ENCODE measurements at places on chromosomes 1 and 21.
A peak's percentile ranks its signal among the peaks of the same experiment; 100 is the strongest.

GRCh38 chr1:171762143-171762563 is 19.3 kb upstream of the METTL13 start:
- no peak overlapping the region for H3K4me3 ChIP-seq
- H3K27me3 ChIP-seq: peaks cover 19% of the 10 kb centered on the region
- DNase-seq: no peak
- no peaks in the 10 kb centered on the region for H3K4me1 ChIP-seq

DNA sequence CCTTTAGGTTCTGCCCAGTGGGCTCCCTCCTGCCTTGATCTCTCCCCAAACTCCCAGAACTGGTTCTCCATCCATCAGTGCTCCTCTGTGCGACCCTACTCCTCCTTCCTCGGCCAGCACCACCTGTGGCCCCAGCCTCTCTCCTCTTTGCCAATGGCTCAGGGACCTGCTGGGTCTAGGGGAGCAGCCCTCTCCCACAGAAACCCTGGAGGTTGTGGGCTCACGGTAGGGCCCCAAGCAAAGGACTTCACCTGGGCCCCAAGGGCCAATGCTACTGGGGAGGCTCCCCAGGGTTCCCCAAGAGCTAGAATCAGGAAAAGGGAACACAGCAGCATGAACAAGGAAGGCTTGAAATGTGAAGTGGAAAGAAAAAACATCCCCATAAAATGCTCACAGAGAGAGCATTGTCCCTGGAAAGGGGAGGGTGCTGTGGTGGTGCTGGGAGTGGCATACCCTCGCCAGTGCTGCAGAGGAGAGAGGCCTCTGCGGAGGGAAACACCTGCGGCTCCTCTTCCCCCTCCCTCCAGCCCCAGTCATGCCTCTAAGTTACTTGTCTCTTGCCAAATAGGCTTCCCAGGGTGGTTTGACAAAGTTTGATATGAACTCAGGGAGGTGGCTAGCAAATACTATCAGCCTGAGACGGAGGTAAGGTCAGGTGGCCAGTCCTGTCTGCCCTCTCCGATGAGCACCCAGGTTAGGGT is 2.5 kb downstream of the TMEM63A start:
- DNase-seq: no peak
- H3K27ac ChIP-seq: peak overlapping the region; percentile 44
- H3K27me3 ChIP-seq: no peaks in the 10 kb centered on the region
- no peaks in the 10 kb centered on the region for H3K36me3 ChIP-seq
- H3K4me1 ChIP-seq: peaks cover 56% of the 10 kb centered on the region

DNA sequence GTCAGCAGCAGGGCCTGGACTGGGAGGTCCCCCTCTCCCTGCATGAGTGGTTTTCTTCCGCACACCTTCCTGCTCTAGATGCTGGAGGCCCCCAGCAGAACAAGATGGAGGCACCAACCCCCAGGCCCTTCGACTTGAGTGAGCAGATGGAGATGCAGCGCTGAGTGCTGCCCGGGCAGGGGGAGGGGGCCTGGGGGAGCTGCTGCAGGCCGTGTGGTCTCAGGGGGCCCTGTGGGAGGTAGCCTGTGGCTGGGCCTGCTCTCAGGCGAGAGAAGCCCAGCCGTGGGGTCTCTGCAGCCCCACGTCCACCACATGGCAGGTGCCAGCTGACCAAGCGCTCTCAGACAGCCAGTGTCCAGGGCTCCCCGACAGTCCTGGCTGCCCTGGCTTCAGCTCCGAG is 1.2 kb upstream of the FAAP20 start:
- H3K4me1 ChIP-seq: peaks cover 38% of the 10 kb centered on the region
- DNase-seq: no peak
- no peaks in the 10 kb centered on the region for H3K27me3 ChIP-seq
- peak overlapping the region; percentile 54 for H3K27ac ChIP-seq
- no peaks in the 10 kb centered on the region for H3K36me3 ChIP-seq

DNA sequence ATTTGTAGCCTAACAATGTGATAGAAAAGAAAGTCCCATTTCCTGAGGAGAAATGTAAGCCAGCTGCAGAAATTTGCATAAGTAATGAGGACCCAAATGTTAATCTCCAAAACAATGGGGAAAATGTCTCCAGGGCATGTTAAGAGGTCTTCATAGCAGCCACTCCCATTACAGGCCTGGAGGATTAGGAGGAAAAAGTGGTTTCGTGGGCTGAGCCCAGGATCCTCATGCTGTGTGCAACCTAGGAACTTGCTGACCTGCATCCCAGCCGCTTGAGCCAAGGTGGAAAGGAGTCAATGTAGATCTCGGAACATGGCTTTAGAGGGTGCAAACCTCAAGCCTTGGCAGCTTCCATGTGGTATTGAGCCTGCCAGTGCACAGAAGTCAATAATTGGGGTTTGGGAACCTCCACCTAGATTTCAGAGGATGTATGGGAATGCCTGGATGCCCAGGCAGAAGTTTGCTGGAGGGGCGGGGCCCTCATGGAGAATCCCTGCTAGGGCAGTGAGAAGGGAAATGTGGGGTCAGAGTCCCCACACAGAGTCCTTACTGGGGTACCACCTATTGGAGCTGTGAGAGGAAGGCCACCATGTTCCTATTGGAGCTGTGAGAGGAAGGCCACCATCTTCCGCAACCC is 14.2 kb upstream of the F13B start:
- H3K27me3 ChIP-seq: no peaks in the 10 kb centered on the region
- H3K36me3 ChIP-seq: peaks cover 9% of the 10 kb centered on the region
- no peak overlapping the region for H3K4me3 ChIP-seq
- no peak overlapping the region for H3K27ac ChIP-seq
- DNase-seq: no peak

DNA sequence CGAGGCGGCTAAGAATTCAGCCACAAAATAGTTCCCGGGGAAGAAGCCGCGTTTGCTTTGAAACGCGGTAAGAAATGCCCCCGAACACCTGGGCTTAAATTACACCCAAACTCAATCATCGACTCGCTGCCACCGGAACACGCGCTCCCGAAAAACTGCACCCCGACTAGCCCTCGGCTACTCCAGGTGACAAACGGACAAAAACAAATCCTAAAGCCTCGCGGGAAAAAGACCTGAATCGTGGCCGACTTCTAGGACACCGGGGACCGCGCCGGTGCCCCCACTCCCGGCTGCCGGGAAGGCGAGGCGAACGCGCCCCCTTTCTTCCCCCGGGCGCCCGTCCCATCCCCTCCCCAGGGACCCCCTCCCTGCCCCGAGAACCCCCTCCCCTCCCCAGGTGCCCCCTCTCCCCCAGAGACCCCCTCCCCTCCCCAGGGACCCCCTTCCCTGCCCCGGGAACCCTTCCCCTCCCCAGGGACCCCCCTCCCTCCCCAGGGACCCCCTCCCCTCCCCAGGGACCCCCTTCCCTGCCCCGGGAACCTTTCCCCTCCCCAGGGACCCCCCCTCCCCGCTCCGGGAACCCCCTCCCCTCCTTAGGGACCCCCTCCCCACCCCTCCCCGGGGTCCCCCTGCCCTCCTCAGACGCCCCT is 628 bp downstream of the C1orf159 start:
- peaks cover 17% of the 10 kb centered on the region for H3K36me3 ChIP-seq
- H3K27ac ChIP-seq: no peak overlapping the region
- peak overlapping the region; percentile 90 for H3K4me3 ChIP-seq
- no peak for DNase-seq
- H3K27me3 ChIP-seq: peaks cover 8% of the 10 kb centered on the region

DNA sequence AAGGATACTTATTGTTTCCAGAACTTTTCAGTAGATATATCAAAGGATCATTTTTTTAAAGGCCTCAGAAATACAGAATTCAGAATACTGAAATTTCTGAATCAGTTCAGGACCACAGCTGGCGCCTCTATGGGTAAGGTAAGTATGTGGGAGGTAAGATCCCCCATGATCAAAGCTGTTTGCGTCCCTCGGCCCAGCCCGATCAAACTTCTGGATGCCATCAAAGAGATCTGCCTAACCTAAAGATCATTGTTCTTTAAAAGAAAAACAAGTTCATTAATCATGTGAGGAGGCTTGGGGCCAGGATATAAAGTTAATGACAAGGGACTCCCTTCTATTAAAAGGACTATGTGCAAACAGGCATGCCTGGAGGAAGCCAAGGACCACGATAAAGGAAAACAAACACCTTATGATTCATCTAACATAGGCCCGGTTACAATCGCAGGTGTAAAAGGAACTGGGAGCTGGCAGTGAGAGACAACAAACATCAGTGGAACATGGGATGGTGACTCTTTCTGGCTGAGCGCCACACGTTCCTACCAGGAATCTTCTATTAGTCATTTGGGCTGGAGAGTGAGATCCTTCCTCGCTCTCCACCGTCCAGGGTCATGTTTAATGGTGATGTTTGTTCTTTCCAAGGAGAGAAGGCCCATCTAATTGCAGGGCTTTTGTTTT is 2.8 kb upstream of the BACE2 start:
- peaks cover 59% of the 10 kb centered on the region for H3K27me3 ChIP-seq
- peak overlapping the region; percentile 80 for H3K4me3 ChIP-seq
- H3K36me3 ChIP-seq: no peaks in the 10 kb centered on the region
- H3K27ac ChIP-seq: peak overlapping the region; percentile 51

GRCh38 chr1:220892997-220893700 is 13.9 kb downstream of the HLX start:
- H3K27ac ChIP-seq: peak overlapping the region; percentile 38
- peaks cover 35% of the 10 kb centered on the region for H3K4me1 ChIP-seq
- peaks cover 6% of the 10 kb centered on the region for H3K36me3 ChIP-seq
- H3K4me3 ChIP-seq: peak overlapping the region; percentile 91
- no peak for DNase-seq

DNA sequence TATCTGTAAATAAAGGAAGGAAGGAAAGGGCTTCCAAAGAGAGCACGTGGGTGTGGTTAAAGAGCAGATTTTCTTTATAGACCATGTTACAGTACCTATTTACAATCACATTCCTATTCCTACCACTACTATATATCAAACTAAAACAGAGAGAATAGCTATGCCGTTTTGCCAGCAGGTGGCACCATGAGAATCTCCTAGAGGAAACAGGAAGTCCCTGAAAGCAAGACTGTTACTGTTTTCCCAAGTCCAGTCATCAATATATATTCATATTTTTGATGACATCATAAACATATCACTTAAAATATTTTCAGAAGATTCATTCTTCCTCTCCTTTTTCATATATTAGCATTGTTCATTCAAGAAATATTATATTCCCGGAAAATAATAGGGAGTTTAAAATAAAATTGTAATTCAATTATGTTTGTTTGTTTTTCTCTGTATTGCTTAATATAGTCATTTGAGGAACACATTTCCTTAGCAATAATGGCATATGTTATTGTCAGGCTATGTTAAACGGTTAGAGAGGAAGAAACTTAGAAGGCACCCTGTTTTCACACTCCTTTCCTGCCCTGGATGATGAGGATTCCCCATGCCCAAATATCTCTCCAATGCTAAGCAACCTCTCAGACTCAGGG is 6.6 kb downstream of the CCDC190 start:
- H3K4me1 ChIP-seq: no peaks in the 10 kb centered on the region
- no peaks in the 10 kb centered on the region for H3K36me3 ChIP-seq
- H3K4me3 ChIP-seq: no peak overlapping the region
- peak; percentile 17 for DNase-seq
- H3K27ac ChIP-seq: no peak overlapping the region
- no peaks in the 10 kb centered on the region for H3K27me3 ChIP-seq

DNA sequence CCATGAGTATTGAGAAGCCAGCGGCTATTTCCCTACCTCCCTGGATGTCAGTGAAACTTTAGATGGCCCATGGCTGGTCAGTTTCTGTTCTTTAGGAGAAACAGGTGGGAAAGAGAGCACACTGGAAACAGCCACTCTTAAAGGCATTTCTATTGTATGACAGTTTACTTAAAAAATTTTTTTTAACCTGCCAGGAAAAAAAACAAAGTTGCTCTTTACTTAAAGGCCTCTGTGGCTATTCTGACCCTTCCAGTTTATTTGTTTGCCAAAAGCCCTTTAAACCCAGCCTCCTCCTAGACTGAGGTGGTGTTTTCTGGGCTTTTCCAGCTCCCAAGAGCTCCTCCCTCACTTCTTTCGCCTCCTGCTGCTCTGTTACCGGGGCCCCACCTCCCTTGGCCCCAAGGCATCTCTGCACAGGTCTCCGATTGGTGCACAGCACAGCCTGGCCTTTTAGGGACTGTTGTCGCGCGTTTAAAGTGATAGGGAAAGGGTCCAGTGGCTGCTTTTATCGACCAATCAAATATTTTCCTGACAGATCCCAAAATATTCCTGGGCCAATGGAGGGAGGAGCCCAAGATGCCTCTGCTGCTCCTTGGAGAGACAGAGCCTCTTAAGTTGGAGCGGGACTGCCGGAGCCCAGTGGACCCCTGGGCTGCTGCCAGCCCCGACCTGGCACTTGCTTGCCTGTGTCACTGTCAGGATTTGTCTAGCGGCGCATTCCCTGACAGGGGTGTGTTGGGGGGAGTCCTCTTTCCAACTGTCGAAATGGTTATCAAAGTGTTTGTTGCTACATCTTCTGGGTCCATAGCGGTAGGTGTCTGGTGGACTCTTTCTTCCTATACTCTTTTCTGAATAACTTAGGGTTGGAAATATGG is at the start of gene SH3BGR:
SH3BGR (plus strand) TSS at position 639 of the 875 bp plus-strand sequence; CDS start at position 766, 127 bp downstream.
- H3K27me3 ChIP-seq: no peaks in the 10 kb centered on the region
- no peak for DNase-seq
- H3K4me1 ChIP-seq: no peaks in the 10 kb centered on the region
- no peak within 1 kb of the TSS for H3K27ac ChIP-seq

DNA sequence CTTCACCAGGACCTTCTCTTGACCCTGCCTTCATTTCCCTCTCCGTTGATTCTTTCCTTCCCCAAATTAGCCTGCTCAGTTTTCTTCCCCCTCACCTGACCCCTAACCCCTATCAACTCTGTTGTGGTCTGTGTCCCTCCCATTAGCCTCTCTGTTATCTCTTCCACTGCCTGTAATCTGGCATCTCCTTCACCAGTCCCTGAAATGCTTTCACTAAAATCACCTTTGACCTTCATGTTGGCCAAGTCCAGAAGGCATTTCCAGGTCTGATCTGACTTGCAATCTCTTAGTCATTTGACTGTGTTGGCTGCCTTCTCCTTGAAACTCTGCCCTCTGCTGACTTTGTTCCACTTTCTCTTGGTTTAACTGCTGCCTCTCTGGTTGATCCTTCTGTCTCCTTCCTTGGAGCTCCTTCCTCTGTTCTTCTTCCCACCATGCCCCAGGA is 28.2 kb downstream of the ATP8B2 start:
- DNase-seq: peak; percentile 7
- peak overlapping the region; percentile 65 for H3K4me3 ChIP-seq
- H3K27ac ChIP-seq: no peak overlapping the region

GRCh38 chr1:91764471-91765115 is 121.4 kb downstream of the TGFBR3 start:
- no peak overlapping the region for H3K27ac ChIP-seq
- no peaks in the 10 kb centered on the region for H3K4me1 ChIP-seq

DNA sequence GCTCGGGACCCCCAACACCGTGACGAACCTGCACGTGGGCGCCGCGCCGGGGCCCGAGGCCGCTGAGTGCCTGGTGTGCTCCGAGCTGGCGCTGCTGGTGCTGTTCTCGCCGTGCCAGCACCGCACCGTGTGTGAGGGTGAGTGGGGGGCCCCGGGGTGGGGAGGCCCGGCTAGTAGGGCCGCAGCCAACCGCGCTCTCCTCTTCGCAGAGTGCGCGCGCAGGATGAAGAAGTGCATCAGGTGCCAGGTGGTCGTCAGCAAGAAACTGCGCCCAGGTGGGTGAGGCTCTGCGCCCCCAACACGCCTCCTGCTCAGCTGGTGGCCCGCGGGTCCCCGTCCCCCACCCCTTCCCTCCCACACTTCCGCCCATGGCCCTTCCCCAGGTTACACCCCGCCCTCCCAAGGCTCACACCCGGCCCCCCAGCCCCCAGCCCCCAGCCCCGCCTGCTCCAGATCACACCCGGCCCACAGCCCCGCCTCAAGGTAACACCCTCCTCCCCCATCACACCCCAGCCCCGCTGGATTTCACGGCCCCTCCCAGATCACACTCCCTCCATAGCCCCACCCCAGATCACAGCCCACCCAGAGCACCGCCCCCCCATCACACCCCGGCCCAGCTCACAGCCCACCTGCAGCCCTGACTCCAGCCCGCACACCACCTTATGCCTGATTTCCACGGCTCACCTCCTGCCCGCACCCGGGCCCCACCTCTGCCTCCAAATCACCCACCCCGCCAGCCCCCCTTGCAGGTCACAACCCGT is 2.4 kb upstream of the MMP23B start:
- peaks cover 5% of the 10 kb centered on the region for H3K27me3 ChIP-seq
- peak overlapping the region; percentile 94 for H3K27ac ChIP-seq
- peak overlapping the region; percentile 80 for H3K4me3 ChIP-seq
- H3K4me1 ChIP-seq: peaks cover 7% of the 10 kb centered on the region
